ENCODE measurements at places on chromosomes 7 and 10. TPM values are rescaled to one million over a fixed set of nuclear protein-coding genes. Genes with fewer than 3 reads are reported as not detected.

DNA sequence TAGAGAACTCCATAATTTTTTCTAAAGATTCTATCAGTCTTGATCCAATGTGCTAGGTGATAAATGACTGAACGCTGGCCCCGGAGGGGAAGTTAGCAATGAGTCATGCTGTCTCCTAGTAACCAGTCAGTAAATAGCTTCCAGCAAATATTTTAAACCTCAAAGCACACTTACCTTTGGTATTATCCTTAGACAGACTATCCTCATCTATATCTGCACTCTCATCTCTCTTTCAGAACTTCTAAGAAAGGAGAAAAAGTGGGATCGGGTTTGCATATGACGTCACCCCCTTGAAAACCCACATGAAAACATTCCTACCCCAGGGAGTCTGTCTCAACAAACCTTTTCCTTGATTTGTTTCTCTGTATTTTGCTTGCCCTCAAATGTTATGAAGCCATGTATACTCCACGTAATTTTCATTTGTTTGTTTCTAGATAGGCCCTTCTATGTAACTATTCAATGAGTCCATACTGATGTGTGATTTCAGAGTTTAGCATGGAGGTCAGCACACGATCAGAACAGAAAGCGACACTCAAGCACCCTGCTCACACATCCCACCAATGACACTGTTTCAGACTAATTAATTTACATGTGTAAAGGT lies 174.9 kb upstream of the NRP1 start:
- H3K4me3 ChIP-seq, result no peak overlapping the region
- H3K4me1 ChIP-seq, result peaks cover 11% of the 10 kb centered on the region
- DNase-seq, result no peak
- no peaks in the 10 kb centered on the region for H3K27me3 ChIP-seq
- H3K27ac ChIP-seq, result peak overlapping the region; percentile 29
- H3K36me3 ChIP-seq, result peaks cover 2% of the 10 kb centered on the region

DNA sequence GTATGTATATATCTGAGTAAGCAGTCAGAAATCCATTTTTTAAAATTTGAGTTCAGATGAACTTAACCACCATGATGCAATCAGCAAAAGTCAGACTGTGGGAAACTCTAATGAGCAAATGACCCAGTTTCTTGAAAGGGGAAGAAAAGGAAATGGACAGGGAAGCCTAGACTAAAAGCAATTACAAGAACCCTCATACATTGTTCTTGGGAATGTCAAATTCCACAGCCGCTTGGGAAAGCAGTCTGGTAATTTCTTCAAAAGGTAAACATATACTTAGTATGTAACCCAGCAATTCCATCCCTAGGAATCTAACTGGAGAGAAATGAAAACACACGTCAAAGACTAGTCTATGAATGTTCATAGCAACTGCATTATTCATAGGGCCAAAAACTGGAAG lies 16.4 kb upstream of the FOXK1 start:
- H3K4me1 ChIP-seq, result peaks cover 7% of the 10 kb centered on the region
- no peak overlapping the region for H3K4me3 ChIP-seq
- H3K27ac ChIP-seq, result no peak overlapping the region
- no peaks in the 10 kb centered on the region for H3K27me3 ChIP-seq
- no peak for DNase-seq

GRCh38 chr7:144862612-144863319 lies 26.9 kb upstream of the TPK1 start:
- no peaks in the 10 kb centered on the region for H3K4me1 ChIP-seq
- H3K27ac ChIP-seq, result no peak overlapping the region
- no peak for DNase-seq
- no peak overlapping the region for H3K4me3 ChIP-seq
- no peaks in the 10 kb centered on the region for H3K36me3 ChIP-seq

DNA sequence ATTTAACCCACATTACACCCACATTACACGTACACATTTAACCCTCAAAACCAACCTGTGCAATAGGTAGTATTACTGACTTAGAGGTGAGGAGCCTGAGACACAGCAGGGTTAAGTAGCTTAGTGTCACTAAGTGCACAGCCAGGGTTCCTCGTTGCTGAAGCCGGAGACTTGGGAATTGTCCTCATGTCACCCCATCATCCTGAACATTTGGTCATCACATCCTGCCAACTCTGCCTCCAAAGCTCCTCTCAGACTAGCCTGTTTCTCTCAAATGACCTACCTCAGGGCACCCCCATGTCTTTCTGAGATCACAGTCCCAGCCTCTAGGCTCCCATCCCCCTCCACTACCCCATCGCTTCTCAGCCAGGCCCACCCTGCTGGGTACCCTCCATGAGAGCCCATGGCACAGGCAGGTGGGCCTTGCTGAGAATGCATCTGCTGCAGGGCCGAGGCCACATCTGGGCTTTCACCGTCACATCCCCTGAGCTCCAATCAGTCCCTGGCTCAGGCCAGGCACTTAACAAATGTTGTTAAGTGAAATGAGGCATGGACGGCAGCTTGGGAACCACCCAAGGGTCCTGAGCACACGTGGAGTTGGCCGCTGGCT lies 21.1 kb upstream of the PCBD1 start:
- H3K36me3 ChIP-seq, result no peaks in the 10 kb centered on the region
- H3K4me1 ChIP-seq, result peaks cover 6% of the 10 kb centered on the region
- no peak overlapping the region for H3K27ac ChIP-seq
- no peaks in the 10 kb centered on the region for H3K27me3 ChIP-seq

DNA sequence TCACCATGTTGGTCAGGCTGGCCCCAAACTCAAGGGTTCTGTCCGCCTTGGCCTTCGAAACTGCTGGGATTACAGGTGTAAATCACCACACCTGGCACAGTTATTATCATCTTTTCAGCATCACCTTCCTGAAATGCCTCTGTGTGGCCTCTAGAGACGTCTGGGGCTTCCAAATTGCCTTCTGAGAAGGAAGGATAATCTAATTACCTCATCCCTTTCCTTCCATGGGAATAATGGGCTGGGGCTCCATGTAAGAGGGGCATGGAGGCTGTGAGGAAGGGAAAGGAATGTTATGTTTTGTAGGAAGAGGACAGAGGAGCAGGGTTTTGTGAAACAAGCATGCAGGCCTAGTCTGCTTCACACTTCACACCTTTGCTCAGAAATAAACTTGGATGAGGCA lies 22.2 kb upstream of the PODXL start:
- no peak overlapping the region for H3K4me3 ChIP-seq
- H3K4me1 ChIP-seq, result peaks cover 7% of the 10 kb centered on the region
- DNase-seq, result no peak
- H3K27ac ChIP-seq, result no peak overlapping the region

GRCh38 chr7:38728145-38728544 lies 97.0 kb upstream of the AMPH start:
- no peak for DNase-seq
- H3K27me3 ChIP-seq, result no peaks in the 10 kb centered on the region
- peaks cover 2% of the 10 kb centered on the region for H3K36me3 ChIP-seq
- no peak overlapping the region for H3K27ac ChIP-seq
- H3K4me3 ChIP-seq, result no peak overlapping the region

DNA sequence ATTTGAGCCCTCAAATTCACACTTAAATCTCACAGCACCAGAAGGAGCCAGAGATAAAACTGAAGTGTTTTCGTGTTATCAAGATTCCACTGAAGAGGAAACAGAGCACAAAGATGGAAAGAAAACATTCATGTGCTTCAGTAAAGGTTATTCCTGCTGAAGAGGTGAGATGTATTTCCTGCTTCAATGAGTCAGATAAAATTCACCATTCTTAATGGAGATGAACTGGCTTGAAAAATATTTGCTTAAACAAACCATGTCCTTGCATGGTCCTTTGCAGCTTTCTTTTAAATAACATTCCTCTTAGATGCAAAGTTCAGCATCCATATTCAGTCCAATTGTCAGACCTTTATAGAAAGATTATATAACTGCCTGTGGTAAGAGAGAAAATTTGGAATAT lies 294.2 kb downstream of the IPMK start:
- no peak overlapping the region for H3K27ac ChIP-seq
- DNase-seq, result no peak
- no peaks in the 10 kb centered on the region for H3K4me1 ChIP-seq
- H3K36me3 ChIP-seq, result no peaks in the 10 kb centered on the region
- no peak overlapping the region for H3K4me3 ChIP-seq

GRCh38 chr10:35558276-35558675 lies 46.9 kb upstream of the GJD4 start:
- DNase-seq, result no peak
- H3K36me3 ChIP-seq, result peaks cover 3% of the 10 kb centered on the region
- H3K27me3 ChIP-seq, result no peaks in the 10 kb centered on the region

DNA sequence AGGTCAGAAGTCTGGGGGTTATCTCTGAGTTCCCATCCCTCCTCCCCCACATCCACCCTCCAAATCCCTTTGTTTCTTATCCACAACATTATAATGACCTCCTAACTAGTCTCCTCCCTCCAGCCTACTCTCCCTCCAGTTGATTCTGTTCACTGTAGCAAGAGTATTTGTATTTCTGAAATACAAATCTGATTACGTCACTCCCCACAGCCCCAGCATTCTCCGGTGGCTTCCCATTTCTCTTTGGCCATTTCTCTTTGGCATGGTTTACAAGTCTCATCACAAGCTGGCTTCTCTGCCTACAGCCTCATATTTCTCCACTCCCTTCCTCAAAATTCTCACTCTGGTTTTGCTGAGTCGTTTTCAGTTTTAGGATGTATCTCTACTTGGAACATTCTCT lies 24.6 kb upstream of the MRPS33 start:
- DNase-seq, result no peak
- H3K36me3 ChIP-seq, result peaks cover 2% of the 10 kb centered on the region
- H3K4me1 ChIP-seq, result no peaks in the 10 kb centered on the region
- no peak overlapping the region for H3K4me3 ChIP-seq

DNA sequence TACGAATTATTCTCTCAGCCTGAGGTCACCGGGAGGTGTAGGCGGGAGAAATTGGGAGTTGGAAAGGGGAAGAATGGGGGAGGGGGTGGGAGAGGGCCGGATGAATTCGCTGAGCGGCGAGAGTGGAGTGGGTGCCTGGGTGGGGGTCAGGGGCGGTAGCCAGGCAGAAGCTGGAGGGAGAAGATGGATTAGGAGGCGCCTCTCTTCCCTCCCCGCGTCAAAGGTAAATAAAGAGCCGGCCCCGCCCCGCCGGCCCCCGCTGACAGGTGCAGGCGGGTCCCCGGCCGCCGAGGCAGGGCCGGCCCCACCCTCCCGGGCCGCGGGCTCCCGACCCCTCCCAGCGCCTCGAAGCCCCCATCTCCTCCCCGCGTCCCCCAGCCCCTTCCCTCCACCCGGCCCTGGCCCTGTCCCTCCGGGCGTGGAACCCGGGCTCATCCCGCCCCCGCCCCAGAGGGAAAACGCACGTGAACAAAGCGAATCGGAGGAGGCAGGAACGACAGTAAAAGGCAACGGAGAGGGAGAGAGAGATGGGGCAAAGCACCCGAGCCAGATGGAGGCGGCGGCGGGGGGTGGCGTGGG lies 872 bp downstream of the FAM131B start:
- H3K4me1 ChIP-seq, result peaks cover 19% of the 10 kb centered on the region
- H3K36me3 ChIP-seq, result peaks cover 15% of the 10 kb centered on the region
- no peak overlapping the region for H3K27ac ChIP-seq
- H3K4me3 ChIP-seq, result peak overlapping the region; percentile 85
- H3K27me3 ChIP-seq, result peaks cover 49% of the 10 kb centered on the region
- no peak for DNase-seq

- DNase-seq, result no peak
- no peaks in the 10 kb centered on the region for H3K4me1 ChIP-seq
- H3K27me3 ChIP-seq, result no peaks in the 10 kb centered on the region
- no peak overlapping the region for H3K4me3 ChIP-seq
- H3K27ac ChIP-seq, result no peak overlapping the region
Observed at GRCh38 chr10:113937258-113937657, 82.8 kb downstream of the NHLRC2 start.

GRCh38 chr7:72080865-72081510 lies 331.1 kb downstream of the CALN1 start:
- no peak overlapping the region for H3K4me3 ChIP-seq
- peak overlapping the region; percentile 59 for H3K27ac ChIP-seq
- H3K4me1 ChIP-seq, result no peaks in the 10 kb centered on the region
- no peaks in the 10 kb centered on the region for H3K36me3 ChIP-seq
- H3K27me3 ChIP-seq, result no peaks in the 10 kb centered on the region
- DNase-seq, result no peak

DNA sequence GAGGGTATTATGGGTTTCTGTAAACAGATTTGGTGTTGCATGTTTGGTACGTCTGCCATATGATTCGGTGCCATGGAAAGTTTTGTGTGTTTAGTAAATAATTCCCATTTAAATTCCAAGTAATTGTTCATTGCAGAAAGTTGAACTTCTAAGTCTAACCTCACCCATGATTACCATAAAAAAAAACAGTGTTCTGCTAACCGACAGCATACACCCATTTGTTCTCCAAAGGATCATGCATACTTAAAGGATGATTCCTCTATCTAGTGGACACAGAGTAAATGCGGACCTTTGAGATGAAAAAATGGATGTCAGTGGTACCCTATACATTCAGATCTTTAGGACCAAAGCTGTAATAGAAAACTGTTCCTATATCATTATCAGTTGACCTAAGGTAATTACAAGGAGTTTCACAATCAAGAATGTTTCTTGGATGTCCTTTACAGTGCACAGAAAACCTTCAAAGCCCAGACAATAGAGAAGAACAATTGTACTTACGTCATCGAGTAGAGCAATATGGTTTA lies 209.9 kb downstream of the CRPPA start:
- no peak for DNase-seq
- H3K4me1 ChIP-seq, result peaks cover 3% of the 10 kb centered on the region
- peaks cover 2% of the 10 kb centered on the region for H3K36me3 ChIP-seq
- no peak overlapping the region for H3K27ac ChIP-seq

DNA sequence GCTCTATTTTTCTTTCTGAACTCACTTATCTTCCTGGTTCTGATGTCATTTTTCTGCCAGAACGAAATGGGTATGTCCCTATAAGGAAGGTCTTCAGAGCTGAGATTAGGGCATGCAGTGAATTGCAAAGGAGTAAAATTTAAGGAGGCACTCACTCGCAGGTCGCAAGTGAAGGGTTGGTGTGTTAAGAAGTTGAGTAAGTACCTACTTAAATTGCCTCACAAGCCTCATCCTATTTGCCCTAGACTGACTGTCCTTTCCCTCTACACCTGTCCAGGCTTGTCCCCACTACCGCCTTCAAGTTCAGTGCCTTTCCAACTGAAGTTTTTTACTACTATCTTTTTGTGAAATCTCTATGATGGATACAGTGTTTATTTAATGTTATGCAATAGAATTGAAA lies 191.5 kb downstream of the AHR start:
- no peaks in the 10 kb centered on the region for H3K36me3 ChIP-seq
- H3K27me3 ChIP-seq, result no peaks in the 10 kb centered on the region
- H3K4me1 ChIP-seq, result no peaks in the 10 kb centered on the region
- DNase-seq, result no peak
- H3K4me3 ChIP-seq, result no peak overlapping the region

GRCh38 chr10:132065491-132066105 lies at the start of gene JAKMIP3:
TSS of gene JAKMIP3 (plus strand) at chr10:132065946. CDS start at chr10:132104809, 38,863 bp downstream.
- no peak within 1 kb of the TSS for H3K27ac ChIP-seq
- peaks cover 15% of the 10 kb centered on the region for H3K27me3 ChIP-seq
- H3K36me3 ChIP-seq, result no peaks in the 10 kb centered on the region
- DNase-seq, result no peak
- H3K4me1 ChIP-seq, result peaks cover 14% of the 10 kb centered on the region

The TAF6 gene
- 88.9 TPM for total RNA-seq

The NACAD gene
- 7.2 TPM for total RNA-seq

The KRIT1 gene
- total RNA-seq, result 48.0 TPM

The TRPV5 gene
- not detected for total RNA-seq

The TMEM60 gene
- 22.9 TPM for total RNA-seq

The WBP1L gene
- total RNA-seq, result 21.2 TPM

The INSYN2A gene
- 0.09 TPM for total RNA-seq

Measured in neural crest cell (in vitro differentiated cells).